Stimulated activated CD8-positive, alpha-beta memory T cell treated with anti-CD3 and anti-CD28 coated beads, Interleukin-4, amount 100 ng/mL, for 4 hours (primary cell): ENCODE measurements at places on chromosomes 13 and 19.

- no peak for DNase-seq
Measured at GRCh38 chr13:41654796-41655195, 197.4 kb downstream of the RGCC start.

DNA sequence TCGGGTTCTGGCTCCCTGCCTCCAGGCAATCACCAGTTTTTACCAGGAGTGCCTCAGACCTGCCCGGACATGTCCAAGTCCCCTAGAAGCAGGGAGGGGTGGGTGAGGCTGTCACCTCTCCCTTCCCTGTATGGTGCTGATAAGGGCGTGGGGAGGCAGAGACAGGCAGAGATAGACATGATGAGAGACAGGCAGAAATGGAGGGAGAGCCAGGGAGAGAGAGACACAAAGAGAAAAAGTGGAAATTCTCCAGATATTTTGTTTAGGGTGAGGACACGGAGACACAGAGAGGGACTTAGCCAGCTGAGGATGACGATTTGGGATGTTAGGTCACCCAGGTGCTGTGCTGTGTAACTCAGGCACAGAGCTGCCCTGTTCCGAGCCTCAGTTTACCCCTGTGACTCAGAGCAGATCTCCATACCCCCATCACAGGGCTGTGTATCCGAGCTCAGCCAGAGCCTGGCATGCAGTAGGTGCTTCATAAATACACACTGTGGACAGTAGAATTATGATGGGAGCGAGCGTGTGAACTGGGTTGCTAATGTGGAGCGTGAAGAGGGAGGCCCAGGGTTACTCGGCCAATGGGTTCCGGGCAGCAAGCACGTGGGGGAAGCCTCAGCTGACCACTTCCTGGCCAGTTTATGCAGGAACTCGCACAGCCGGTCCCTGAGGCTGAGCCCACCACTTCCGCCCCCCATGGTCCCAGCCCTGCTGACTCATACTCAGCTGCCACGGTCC lies 11.9 kb upstream of the GDF15 start:
- DNase-seq = peak; percentile 58

GRCh38 chr13:26589754-26590153 lies 32.3 kb downstream of the WASF3 start:
- DNase-seq = no peak

DNA sequence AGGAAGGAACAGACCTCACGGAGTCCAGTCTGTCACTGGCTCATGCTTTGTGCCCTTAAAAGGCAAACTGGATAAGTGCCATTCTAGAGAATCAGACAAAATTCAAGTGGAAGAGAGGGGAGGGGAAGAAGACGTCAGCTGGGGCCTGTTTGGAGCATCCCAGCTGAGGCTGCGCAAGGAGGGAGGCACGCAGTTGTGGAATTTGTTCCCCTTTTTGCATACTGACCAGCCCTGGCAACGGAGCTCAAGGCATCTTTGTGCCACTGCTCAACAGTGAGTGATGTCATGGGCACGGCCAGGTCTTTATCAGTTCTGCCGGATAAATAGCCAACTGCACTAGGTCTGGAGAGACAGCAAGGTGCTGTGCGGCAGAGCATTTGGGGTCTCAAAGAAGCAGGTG lies at the start of gene GPR42:
TSS of gene GPR42 (plus strand) at position 347 of the 400 bp plus-strand sequence. CDS start 292 bp downstream, outside the sequence.
- no peak for DNase-seq

GRCh38 chr13:85575110-85575509 lies 224.1 kb downstream of the SLITRK6 start:
- no peak for DNase-seq

GRCh38 chr19:4140237-4140711 lies 13.2 kb upstream of the CREB3L3 start:
- DNase-seq = no peak

DNA sequence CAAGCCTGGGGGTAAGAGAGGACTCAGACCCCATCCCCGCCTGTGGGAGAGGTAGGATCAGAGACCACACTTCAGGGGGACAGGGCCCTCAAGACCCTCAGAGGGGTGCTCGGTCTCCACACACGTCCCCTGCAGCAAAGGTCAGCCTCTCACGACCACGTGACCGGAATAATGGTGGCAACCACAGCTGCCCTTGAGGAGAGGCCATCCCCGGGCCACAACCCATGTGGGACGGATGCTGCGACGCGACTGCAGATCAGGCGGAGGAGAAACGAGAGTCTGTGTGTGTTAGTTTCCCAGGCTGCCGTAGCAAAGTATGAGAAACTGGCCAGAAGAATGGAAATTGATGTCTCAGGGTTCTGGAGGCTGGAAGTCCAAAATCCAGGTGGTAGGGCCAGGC lies 8.9 kb downstream of the MED25 start:
- no peak for DNase-seq

GRCh38 chr13:109846185-109846584 lies 59.8 kb upstream of the IRS2 start:
- DNase-seq = no peak

GRCh38 chr13:108383667-108384066 lies 114.1 kb downstream of the TNFSF13B start:
- DNase-seq = no peak

DNA sequence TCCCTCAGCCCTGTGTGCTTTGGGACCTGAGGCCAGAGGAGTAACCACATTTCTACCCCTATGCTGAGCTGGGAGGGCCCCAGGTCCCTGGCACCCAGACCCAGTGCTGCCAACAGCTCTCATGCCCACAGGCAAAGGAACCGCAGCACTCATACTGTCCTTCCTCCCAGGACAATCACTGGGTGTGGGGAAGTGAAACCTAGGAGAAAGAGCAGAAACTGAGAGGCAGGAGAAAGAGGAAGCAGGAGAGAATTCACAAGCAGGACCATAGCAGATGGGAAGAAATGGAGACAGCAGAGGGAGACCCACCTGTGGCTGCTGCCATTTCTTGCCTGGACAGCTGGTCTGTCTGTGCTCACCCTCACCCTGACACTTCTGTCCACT lies 18.9 kb downstream of the CCDC97 start:
- DNase-seq = no peak

DNA sequence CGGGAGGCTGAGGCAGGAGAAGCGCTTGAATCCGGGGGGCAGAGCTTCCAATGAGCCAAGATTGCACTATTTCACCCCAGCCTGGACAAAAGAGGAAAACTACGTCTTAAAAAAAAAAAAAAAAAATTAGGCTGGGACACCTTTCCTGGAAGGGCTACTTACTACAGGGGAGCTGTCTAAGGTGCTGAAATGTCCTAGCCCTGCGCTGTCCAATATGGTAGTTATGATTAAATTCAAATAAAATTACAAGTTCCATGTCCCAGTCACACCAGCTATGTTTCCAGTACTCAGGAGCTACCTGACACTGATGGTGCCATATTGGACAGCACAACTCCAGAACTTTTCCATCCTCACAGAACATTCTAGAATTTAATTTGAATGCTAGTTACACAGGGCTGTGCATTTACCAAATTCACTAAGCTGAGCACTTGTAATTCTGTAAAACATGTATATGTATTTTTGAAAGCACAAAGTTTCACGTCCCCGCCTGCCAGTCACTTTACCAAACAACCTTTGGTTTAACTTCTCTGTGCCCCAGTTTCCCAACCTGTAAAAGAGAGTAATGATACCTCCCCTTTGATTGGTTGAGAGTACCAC lies 9.2 kb upstream of the ZSCAN22 start:
- no peak for DNase-seq

DNA sequence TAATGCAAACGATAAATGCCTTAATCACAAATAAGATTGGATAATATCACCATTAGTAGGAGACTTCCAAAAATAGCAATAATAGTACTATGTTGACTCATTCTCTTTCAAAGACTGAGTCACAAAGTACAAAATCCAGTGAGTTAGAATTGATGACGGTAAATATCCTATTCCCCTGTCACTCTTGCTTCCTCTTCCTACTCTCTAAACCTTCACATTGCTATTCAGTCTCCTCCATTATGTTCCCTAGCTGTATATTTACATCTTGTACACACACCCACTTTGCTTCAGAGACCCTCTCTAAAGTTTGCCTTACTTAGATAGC lies 26.3 kb upstream of the INTS6 start:
- DNase-seq = no peak

- DNase-seq = no peak
Measured at GRCh38 chr19:56174086-56174485, 1.7 kb upstream of the GALP start.

DNA sequence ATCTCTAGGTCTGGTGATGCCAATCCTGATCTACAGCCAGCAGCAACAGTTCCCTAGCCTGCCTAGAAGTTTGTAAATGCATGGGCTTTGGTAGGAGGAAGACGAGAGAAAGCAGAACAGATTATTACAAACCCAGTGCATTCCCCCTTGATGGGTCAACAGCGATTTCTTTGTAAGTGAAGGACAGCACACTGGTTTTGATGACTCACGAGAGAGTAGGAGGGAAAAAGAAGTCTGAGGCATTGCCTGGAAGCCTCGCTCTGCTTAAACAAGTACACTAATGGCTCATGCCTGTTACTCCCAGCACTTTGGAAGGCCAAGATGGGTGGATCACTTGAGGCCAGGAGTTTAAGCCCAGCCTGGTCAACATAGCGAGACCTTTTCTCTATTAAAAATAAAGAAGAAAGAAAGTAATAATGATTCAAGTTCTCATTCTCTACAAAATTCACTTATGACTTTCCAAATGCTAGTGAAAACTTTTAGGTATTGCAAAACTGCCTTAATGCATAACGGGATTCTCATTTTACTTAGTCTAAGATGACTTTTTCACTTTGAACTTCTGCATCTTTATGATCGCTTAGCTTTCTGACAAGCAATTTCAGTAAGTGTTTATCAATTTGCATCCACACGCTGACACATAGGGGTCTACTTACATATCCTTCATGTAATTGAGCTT lies 47.7 kb upstream of the USPL1 start:
- no peak for DNase-seq

- DNase-seq = no peak
Measured at GRCh38 chr13:22201375-22201925, 530.6 kb downstream of the FGF9 start.

DNA sequence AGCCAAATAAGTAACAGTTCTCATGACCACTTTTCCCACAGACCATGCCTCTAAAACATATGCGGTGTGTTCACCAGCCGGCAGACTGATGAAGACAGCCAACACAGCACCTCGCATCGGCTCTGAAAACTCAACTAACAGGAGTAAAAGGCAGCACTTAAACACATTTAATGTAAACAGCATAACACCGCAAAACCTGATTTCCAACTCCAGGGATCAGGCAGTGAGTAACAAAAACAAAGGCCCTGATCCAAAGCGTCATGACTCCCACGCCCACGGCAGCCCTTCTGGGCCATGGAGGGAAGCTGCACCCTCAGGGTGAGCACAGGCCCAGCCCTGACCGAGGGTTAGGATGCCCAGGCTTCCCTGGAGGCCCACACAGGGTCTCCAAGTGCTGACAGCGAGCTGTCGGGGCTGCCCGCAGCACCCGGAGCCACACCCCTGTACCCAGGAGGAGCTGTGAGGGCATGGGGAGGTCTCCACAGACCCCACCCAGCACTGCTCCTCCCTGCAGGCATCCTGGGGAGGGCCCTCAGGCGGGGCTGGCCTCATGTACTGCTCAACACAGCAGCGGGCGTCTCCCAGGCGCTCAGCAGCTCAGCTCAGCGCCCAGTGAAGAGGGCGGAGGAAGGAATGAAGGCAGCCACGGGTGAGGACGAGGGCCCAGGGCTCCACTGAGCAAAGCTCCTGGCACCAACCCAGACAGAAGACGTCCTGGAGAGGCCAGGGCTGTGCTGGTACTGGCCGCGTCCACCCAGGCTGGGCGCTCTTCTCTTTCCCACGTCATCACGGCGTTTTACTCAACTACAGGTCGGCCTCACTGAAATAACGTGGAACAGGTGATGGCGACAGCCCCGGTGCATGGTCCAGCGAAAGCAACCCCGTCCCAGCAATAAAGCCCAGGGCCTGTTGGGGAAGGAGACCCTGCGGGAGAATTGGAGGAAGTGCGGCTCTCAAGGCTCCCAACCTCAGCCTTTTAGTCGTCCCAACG lies 53.7 kb downstream of the RASA3 start:
- DNase-seq = no peak

DNA sequence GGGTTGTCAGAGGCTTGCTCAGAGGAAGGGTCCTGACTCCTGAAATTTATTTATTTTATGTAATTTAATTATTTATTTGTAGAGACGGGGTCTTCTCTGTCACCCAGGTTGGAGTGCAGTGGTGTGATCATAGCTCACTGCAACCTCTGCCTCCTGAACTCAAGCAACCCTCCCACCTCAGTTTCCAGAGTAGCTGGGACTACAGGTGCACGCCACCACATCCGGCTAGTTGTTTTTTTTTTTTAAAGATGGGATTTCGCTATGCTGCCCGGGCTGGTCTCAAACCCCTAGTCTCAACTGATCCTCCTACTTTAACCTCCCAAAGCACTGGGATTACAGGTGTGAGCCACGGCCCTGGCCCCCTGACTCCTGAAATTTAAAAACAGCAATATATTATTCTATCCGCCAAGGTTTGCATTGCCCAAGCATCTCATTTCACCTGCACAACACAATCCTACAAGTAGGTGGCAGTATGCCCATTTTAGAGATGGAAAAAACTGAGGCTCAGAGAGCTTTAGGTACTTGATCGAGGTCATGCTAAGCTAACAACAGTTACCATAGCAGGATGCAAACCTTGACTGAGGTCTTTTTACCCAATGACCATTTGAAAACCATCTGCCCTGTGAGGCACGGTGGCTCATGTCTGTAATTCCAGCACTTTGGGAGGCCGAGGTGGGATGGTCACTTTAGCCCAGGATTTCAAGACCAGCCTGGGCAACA lies 18.1 kb downstream of the ARHGEF18 start:
- no peak for DNase-seq

DNA sequence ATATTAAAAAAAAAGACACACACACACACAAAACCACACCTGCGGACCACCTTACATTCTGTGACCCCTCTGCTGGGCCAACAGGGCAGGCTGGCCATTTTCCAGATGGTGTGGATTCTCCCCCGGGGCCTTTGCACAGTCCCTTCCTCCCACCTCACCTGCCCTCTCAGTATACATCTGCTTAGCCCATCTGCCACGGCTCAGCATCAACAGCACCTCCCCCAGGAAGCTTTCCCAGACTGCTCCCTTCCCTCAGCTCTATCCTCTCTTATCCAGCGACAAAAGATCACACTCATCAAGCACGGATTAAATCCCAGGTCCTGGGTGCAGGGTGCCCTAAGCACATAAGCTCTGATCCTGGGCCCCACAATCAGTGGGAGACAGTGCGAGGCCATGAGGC lies 4.5 kb downstream of the ZNF787 start:
- no peak for DNase-seq

DNA sequence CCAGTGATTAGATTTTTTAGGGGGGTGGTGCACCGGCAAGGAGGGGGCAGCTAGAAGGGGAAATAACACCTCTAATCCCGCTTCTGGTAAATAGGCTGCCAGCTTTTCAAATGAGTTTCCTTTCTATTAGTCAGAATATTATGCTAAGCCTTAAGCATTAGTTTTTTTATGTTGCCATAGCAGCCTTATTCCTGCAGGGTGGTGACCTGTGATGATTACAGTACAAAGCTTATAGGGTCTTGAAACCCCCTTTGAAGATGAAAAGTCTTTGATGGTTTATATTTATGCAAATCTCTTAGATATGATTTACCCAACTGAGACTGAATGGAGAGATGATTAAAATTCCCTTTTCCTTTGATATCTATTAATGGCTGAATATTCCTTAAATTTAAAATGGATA lies 109.8 kb downstream of the ZIC5 start:
- no peak for DNase-seq
